Stimulated activated CD4-positive, alpha-beta T cell treated with anti-CD3 and anti-CD28 coated beads, Interleukin-12 subunit alpha, Interleukin-12 subunit beta, amount 100 ng/mL, for 48 hours (primary cell): ENCODE measurements at places on chromosomes 12 and 14.

- DNase-seq: no peak
Measured at GRCh38 chr12:87676731-87677130, 352.5 kb downstream of the C12orf50 start.

- no peak for DNase-seq
Measured at GRCh38 chr12:70840656-70841350, 79.7 kb downstream of the PTPRR start.

DNA sequence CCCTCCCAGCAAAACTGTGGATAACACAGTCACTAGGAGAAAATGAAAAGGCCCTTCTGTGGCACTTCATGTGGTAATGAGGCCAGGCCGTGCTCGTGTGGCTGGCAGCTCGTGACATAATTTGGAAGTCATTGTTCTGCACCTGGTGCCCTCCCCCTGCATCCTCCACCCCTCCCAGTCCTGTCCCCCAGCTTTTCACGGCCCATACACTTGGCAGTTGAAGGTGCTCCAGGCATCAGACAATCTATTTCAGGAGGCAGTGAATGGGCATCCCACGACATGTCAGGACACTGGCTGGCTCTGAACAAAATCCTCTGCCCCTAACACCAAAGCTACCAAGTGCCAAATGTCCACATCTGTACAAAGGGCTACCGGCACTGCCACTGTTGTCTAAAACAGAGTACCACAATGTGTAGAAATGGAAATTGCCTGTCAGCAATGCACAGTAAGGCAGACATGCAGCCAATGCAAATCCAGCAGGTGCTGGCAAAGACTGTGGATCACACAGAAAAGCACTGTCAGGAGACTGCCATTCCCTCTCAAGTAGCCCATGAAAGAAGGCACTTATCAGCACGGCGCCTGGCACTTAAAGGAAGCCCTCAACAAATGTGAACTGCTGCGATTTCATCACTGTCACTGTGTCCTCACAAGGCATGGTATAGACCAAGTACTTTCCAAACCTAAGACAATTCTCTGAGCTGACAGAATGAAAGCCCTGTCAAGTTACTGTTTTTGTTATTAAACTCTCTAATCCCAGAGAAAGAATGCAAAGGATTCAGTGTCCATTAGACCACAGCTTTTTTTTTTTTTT is 39.1 kb downstream of the CORO1C start:
- DNase-seq: no peak

DNA sequence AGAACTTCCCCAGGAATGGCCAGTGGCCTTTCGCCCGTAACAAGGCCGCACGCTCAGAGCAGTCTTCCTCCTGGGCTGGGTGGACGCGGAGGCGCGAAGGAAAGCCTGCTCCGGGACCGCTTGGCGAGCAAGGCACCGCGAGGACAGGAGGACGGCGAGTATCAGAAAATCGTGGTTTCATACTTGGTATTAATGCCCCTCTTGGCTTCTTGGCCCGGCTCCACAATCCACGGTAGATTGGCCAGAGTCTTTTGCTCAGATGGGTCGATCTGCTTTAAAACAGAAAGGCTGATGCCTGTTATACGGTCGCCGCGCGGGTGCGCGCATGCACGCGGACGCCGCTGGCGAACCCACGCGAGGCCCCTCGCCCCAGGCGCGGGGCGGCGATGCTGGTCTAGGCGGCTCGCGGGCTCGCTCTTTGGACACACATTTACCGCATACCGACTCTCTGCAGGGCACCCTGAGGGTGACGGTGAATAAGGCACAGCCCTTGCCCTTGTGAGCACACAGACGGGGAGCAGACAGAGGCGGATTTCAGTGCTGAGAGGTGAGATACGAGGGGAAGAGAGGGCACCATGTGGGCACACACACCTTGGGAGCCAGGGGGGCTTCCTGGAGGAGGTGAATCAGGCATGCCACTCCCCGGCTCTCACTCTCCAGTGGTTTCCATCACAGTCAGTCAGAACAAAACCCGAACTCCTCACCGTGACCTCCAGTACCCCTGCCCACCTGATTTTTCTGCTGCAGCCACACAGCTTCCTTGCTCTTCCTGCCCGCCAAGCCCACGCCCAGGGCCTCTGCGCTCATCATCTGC is 100.7 kb downstream of the APAF1 start:
- DNase-seq: no peak

GRCh38 chr14:73170686-73171085 is 34.4 kb downstream of the PSEN1 start:
- DNase-seq: no peak

GRCh38 chr14:65476273-65476941 is 63.9 kb downstream of the FUT8 start:
- no peak for DNase-seq

GRCh38 chr14:63475761-63476160 is 67.4 kb downstream of the PPP2R5E start:
- DNase-seq: no peak

DNA sequence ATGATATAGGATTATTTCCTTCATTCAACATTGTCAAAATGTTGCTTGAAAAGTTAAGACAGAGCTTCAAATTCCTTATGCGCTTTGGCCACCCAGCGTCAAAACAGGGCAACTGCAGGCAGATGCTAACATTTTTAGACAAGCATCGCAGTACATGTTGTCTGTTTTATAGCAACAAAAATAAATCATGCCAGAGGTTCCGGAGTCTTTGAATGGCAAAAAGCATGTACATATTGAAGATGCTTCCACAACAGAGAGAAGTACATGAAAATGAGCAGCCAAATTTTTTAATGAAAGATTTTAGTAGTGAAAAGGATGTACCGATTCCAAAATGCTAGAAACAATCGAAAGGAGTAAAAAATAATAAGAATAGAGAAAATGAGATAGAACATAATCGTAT is 49.8 kb upstream of the USP15 start:
- DNase-seq: no peak

DNA sequence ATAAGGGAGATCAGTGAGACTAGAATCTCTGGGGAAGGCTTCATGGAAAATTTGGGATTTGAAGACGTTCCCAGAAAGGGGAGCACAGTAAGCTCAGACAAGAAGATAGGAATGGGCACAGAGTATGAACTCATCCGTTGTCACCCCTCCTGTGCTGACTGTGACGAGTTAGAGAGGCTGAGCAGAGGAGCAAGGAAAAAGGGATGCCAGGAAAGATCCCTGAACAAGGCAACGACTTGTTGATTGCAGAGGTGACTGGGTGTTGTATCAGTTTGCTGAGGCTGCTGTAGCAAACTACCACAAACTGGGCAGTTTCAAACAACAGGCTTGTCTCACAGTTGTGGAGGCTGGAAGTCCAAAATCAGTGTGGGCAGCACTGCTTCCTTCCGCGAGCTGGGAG is 5.9 kb upstream of the GPD1 start:
- DNase-seq: no peak

GRCh38 chr14:22614240-22614799 is 16.2 kb downstream of the ABHD4 start:
- no peak for DNase-seq

- no peak for DNase-seq
Measured at GRCh38 chr12:12582193-12582881, 19.7 kb upstream of the DUSP16 start.

DNA sequence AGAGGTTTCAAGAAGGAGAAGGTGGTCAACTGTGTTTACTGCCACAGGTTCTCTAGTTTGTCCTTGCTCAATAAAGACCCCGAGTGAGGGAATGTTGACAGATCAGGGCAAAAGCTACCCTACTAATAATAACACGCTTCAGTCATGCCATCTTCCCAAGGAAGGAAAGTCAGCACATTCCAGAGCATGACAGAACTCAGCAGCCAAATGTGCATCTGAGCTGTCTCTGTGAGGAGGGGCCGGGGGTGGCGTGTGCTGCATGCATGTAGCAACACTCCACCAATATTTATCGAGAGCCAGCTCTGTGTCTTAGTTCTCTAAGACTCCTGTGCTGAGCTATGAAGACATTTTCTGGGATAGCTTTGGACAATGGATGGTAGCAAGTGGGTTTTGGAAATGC is 260.4 kb downstream of the DPF3 start:
- DNase-seq: no peak

- no peak for DNase-seq
Measured at GRCh38 chr12:94829552-94829951, 173.9 kb downstream of the NDUFA12 start.

DNA sequence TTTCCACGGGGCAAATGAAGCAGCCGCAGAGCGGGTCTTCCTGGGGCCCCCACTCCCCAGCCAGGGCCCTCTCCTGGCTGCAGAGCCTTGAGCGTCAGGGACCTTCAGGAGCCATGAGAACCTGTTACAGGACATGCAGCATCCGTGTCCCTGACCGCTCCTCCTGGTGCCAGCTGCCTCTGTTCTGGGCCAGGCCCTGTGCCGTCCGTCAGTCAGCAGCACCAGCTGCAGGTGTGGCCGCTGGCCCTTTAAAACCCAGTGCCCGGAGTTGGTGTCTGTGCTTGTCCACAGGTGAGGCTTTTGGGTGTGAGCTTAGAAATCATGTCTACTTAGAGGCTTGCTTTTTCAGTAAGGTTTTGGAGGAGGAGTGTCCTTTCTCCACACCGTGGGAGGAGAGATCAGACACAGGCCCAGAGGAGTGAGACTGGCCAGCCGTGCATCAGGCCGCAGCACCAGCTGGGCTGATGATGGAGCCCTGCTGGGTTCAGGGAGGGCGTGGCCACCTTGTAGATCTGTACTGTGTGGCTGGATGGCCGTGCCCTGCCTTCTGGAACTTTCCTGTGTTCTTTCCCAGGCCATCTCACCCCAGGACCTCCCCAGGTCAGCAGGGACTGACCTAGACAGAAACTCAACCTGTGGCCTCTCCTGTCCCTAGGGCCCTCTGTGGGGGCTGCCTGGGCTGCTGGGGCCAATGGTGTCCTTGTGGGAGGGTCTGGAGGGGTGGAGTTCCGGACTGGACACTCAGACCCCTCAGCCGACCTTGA is 27.1 kb downstream of the AACS start:
- no peak for DNase-seq

GRCh38 chr12:93373961-93374656 is 3.6 kb upstream of the NUDT4 start:
- no peak for DNase-seq

GRCh38 chr14:34693228-34693939 is 21.0 kb downstream of the CFL2 start:
- no peak for DNase-seq

- no peak for DNase-seq
Measured at GRCh38 chr12:110088936-110089335, 35.2 kb upstream of the IFT81 start.

DNA sequence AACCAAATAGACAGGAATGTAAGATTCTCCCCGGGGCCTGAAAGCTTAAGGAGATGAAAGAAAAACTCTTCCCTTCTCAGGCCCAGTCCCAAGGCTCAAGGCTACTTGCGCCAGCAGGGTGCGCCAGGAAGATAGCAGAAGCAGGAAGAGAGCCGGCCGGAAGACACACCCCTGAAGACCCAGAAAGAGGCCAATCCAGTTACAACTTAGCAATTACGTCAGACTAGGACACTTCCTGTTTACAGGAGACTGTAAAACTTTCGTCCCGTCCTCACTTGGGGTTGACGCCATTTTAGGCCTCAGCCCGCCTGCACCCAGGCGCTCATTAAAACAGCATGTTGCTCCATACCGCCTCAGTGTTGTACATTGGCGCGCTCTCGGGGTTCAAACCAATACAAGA is 9.4 kb downstream of the COX16 start:
- DNase-seq: no peak

GRCh38 chr12:124030510-124030909 is 57.5 kb downstream of the ZNF664 start:
- DNase-seq: no peak

GRCh38 chr14:102095231-102095870 is 8.5 kb upstream of the HSP90AA1 start:
- DNase-seq: no peak

DNA sequence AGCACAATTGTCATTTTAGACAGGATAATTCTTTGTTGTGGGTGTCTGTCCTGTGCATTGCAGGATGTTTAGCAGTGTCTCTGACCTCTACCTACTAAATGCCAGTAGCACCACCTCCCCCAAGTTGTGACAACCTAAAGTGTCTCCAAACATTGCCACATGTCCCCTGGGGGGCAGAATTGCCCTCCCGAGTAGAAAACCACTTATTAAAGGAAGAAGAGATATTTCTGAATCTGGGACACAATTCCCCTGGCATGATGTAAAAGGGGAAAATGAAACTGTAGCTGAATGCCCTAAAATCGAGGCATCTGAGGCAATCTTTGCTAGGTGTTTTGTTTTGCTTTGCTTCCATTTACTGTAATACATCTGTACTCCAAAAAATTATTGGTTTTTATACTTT is 116.8 kb upstream of the NAP1L1 start:
- no peak for DNase-seq

GRCh38 chr14:95255013-95255412 is 64.7 kb downstream of the CLMN start:
- DNase-seq: no peak

DNA sequence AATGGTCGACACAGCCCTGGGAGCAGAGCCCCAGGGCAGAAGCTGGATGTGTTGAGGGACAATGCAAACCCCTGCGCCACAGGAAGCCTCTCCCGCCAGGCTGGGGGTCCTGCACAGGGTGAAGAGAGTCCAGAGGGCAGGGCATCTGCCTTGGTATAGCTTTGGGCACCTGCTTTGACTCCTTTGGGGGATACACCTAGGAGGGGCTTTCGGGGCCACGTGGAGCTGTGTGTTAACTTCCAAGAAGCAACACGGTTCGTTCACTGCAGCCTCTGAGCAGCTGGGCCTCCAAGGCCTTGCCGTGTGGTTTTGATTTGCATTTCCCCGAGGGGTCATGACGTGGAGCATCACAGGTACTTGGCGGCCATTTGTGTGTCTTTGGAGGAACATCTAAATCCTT is 5.8 kb upstream of the PUS1 start:
- DNase-seq: no peak

- no peak for DNase-seq
Measured at GRCh38 chr12:59131462-59131861, 211.2 kb upstream of the LRIG3 start.

DNA sequence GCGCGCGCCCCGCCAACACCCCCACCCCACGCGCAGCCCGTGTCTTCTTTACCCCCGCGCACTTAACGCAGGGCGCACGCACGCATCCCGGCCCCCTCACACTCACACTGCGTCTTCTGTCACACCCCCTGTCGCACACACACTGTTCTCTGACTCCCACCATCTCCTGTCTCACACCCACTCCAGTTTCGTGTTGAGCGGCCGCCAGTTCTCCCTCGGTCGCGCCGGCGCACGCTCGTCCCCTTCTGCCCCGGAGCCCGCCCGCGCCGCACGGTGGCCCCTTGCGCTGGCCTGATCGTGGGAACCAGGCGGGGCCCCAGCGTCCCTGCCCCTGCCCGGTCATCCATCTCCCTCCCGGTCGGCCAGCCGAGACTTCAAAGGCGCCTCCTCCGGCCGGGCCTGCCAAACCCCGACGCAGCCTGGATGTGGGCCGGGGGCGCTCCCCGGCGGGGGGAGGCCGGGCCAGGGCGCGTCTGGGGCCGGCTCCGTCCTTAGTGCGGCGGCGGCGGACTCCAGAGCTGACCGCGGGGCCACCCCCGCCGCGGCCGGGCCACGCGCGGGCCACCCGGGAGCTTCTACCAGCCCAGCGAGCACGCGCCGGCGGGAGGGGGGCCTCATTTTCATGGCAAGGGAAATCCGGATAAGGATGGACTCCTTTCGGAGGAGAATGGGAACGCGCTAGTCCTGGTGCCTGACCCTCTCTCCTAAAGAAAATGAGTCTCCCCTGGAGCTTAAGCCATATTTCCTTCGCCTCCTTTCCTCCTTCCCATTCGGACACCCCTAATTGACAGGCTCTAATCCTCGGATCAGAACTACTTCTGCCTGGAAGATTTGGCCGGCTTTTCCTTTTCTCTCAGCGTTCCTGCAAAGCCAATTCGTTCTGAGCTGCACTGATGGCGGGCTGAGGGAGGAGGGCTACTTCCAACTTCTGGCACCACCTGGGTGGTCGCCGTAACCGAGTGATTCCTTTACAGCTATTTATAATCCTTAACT is 82.0 kb upstream of the HMGA2 start:
- DNase-seq: no peak

GRCh38 chr12:79012636-79013035 is 148.1 kb downstream of the SYT1 start:
- DNase-seq: no peak
